ENCODE measurements at places on chromosomes 2 and 18. TPM values are rescaled to one million over a fixed set of nuclear protein-coding genes. Genes with fewer than 3 reads are reported as not detected.

SDC1 gene
- 14.9 TPM for polyA plus RNA-seq

FBXO41 gene
- 6.7 TPM for polyA plus RNA-seq

ALK gene
- 10.1 TPM for polyA plus RNA-seq

ACVR1C gene
- polyA plus RNA-seq = 0.64 TPM

CYP27A1 gene
- polyA plus RNA-seq = not detected

SCN1A gene
- 1.4 TPM for polyA plus RNA-seq

HOXD10 gene
- polyA plus RNA-seq = not detected

STEAP3 gene
- not detected for polyA plus RNA-seq

Data from neural cell (in vitro differentiated cells).